ENCODE measurements at places on chromosomes 16 and 17. TPM values are rescaled to one million over a fixed set of nuclear protein-coding genes. Genes with fewer than 3 reads are reported as not detected.

The TBC1D3C gene
- not detected for total RNA-seq

The TMC8 gene
- total RNA-seq: 0.13 TPM

The DOC2B gene
- total RNA-seq: not detected

The IGF2BP1 gene
- 4.3 TPM for total RNA-seq

The BICDL2 gene
- 0.40 TPM for total RNA-seq
